Stimulated activated CD8-positive, alpha-beta memory T cell treated with anti-CD3 and anti-CD28 coated beads, Interleukin-7, amount 100 ng/mL, for 48 hours (primary cell): ENCODE measurements at places on chromosomes 7 and 10.

DNA sequence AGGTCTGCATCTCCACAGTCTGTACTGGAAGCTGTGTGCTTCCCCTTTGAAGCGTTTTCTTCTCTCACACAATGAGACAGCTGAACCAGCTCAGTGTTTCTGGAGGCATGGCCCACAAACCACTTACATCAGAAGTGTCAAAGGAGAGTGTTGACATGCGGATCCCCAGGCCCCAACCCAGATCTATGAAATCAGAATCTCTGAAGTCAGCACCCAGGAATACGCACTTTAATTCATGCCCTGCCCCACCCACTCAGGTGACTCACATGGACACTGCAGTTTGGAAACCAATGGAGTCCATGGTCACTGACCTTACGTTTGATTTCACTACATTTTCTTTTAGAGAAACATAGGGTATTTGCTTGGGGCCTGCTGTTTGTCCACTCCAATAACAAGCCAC, 19.0 kb downstream of the TLL2 start:
- DNase-seq, result no peak

- no peak for DNase-seq
Observed at GRCh38 chr7:54831644-54832095, 72.7 kb upstream of the SEC61G start.

GRCh38 chr10:5168897-5169420, 16.0 kb downstream of the AKR1C8 start:
- DNase-seq, result peak; percentile 39

DNA sequence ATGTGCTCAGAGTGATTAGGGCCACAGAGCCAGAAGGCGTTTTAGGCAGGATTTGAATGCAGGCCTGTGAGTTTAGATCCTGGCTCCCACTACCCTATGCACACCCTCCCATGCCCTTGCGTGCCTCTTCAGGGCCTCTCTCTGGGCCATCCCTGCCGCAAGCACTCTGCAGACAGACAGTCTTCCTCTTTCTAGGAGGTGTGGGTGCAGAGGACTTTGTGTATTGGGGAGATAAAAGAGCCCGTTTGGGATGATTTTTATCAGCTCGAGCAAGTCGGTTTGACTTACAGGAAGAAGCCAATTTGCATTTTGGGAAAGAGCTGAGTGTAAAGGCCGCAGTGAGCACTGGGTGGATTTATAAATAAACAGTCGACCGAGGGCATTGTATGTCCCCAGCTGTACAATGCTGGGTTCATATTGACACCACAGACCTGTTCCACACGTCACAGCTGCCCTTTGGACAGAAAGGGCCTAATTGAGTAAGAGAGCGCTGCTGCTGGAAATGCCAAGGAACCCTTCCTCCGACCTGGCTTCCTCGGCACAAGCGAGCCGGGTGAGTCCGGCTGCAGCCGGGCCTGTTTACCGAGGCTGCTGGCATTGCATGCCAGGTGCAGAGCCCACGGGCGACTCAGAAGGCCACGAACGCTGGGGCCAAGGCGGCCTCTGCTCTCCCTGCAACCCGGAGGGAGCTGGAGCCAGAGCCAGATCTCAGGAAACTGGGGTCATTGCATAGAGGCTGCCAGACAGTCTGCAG, 25.1 kb downstream of the ZMIZ1 start:
- DNase-seq, result no peak

DNA sequence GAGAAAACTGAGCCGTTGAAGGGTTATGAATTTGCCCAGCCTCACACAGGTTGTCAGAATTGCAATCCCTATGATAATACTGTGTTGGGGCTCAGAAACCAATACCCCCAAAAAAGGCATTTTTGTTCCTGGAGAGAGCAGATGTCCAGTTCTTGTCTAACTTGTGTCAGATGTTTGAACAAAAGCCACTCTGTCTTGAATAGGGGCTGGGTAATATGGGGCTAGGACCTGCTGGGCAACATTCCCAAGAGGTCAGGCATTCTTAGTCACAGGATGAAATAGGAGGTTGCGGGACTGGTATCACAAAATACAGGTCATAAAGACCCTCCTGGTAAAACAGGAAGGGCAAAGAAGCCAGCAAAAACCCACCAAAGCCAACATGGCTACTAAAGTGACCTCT, 482.1 kb downstream of the IPMK start:
- no peak for DNase-seq

DNA sequence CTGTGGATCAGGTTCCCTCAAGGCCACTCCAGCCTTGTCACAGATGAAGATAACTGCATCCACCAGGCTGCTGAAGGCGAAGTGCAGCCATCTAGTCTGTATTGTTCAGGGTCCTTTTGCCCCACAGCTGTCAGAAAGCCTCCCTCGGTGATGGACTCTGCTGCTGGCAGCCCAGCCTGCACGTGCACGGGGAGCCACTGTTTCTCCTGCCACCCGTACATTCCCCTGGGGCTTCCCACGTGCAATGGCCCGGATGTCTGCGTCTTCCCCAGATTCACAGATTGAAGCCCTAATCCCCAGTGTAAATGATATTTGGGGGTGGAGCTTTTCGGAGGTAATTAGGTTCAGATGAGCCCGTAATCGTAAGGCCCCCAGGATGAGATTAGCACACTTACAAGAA, 46.6 kb upstream of the VIPR2 start:
- no peak for DNase-seq

DNA sequence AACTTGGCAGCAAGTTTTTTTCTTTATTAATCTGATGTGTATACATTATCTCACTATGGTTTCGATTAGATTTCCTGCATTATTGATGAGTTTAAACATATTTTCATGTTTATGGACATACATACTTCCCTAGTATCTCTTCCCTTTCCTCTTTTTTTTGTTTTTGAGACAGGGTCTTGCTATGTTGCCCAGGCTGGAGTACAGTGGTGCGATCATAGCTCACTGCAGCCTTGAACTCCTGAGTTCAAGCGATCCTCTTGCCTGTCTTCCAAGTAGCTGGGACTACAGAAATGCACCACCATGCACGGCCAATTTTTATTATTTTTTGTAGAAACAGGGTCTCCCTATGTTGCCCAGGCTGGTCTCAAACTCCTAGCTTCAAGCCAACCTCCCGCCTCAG, 18.9 kb downstream of the BAZ1B start:
- DNase-seq, result no peak

- DNase-seq, result no peak
Observed at GRCh38 chr10:27801171-27801785, 55.7 kb upstream of the MKX start.
